ENCODE measurements at places on chromosomes 11 and 22. TPM values are rescaled to one million over a fixed set of nuclear protein-coding genes. Genes with fewer than 3 reads are reported as not detected.

- DNase-seq = no peak
These were observed 65.6 kb upstream of the CLMP start for GRCh38 chr11:123260511-123261211.

GRCh38 chr11:10669258-10670033, 24.1 kb downstream of the IRAG1 start:
- no peak for DNase-seq

DNA sequence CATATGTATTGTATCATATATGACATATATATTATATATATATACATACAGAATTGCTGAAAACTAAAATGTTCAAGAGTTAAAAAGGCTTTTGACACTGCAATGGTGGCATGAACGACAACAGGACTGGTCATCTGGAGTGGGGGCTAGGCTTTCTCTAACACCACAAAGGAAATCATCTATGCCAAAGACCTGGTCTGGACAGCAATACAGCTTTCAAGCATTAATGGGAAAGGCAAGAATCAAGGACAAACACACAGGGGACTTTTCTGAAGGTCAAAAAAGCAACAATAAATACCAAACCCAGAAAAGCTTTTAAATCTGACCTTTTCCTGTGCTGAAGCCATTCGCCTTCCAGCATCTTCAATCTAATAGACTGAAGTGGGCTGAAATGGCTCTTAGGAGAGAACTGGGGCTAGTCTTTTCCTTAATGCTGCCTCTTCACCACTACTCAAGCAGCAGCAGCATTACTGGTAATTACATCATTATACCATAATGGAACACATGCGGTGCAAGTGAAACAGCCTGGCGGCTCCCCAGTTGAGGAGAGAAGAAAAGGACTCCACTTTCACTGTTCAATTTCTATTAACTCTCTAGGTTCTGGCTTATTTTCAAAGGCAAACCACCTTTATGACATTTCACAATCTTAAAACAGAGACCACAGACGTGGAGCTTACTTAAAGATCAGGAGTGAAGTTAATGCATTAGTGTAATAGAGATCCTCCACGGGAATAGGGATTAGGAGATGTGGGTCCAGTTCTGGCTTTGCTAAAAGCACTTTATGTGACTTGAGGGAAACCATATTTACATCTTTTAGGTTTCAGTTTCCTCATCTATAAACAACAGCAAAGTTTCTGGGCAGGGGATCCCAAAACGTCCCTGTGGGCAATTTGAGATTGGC, 63.0 kb downstream of the GAB2 start:
- DNase-seq = no peak

- DNase-seq = peak; percentile 69
These were observed 98.6 kb downstream of the CEP164 start for GRCh38 chr11:117426297-117426685.

The RAB3IL1 gene
- not detected for total RNA-seq
